ENCODE measurements at places on chromosomes 4 and X.

DNA sequence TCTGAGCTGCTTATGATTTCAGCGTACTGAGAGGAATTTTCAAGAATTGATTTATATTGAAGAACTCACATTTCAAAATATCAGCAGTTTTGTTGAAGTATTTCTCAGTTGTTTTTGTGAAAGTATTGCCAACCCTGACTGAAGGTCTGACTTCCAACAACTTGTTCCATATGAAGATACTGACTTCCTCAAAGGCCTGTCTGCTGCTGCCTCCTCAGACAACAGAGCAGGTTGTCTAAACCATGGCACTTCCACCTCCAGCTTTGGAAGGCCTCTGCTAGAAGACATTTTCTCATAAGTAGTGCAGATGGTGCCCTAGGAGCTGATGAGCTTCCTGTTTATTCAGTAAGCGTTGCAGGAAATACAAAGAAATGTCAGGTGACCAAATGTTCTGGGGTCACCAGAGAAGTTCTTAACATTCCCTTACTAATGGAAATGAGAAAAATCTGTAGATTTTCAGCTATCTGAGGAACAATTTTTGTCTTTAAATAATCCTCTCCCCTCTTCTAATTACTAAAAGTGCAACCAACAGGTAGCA, 28.8 kb downstream of the FGF2 start:
- no peak for DNase-seq

- DNase-seq, result no peak
Observed at GRCh38 chr4:182788201-182788600, 129.0 kb downstream of the DCTD start.

- no peak for DNase-seq
Observed at GRCh38 chrX:28205126-28205525, 223.9 kb upstream of the DCAF8L1 start.

DNA sequence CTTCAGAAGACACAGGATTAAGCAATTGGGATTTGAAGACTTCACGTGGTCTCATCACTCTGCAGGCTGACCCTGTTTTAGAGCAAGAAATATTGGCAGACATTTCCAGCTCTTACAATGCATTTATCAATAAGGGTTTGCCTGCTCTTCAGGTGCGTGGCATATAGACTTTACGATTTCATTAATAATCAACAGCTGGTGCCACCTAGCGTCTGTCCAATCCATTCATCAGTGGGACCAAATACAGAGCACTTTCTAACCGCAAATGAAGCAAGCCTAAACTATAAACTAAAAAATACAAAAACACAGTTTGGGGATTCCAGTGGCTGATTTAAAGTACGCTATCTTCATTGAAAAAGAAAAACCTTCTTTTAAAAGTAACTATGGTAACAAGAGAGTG, 125.4 kb upstream of the DMD start:
- DNase-seq, result peak; percentile 2

DNA sequence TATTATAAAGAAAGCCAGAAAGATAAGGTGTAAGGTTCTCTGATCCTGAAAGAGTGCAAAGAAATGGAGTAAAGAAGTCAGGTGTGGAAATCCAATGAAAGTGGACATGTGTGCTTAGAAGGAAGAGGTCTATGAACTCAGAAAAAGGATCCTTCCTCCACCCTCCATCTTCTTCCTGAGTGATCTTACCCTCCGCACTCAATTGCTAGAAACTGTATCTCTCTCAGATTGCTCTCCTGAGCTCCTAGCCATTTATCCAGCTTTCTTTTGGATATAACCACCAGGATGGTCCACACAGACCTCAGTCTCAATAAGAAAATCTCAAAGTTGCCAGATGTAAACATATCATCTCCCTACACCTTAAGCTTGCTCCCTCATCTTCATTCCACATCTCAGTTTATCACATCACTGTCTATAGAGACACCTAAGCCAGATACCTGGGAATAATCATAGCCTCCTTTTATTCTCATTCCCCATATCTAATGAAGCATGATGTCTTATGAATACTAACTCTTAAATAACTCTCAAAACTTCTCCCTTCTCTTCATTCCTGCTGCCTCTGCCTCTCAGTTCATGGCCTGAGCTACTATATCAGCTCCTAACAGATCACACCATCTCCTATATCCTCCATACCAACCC, 573 bp downstream of the SERPINA7 start:
- no peak for DNase-seq

DNA sequence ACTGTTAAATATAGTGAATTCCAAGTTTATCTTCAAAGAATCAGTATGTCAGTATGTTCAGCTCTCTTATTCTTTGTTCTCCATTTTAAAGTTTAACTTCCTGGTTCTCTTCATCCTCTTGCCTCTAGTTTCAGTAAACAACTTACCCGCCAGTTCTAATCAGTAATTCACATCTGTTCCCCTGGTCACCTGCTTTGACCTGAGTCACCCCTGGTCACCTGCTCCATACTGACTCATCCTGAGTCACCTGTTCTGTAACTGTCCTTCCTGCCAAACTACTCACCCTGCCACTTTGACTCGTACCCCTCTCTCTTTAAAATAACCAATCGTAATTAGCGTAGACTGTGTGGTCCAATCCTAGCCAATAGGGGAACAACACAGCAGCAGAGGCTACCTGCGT, 992.7 kb upstream of the HS3ST1 start:
- no peak for DNase-seq

- DNase-seq, result no peak
Observed at GRCh38 chrX:100340491-100341141, 69.5 kb downstream of the PCDH19 start.

DNA sequence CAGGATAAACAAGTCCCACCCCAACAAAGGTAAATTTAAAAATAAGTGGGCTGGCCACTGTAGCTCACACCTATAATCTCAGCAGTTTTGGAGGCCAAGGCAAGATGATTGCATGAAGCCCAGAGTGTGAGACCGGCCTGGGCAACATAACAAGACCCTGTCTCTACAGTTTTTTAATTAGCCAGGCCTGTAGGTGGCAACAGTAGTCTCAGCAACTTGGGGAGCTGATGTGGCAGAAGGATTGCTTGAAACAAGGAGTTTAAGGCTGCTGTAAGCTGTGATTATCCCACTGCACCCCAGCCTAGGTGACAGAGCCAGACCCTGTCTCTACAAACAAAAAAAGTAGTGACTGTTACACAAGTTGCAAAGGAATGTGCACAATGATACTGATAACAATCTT, 74.6 kb upstream of the FAAH2 start:
- DNase-seq, result no peak

DNA sequence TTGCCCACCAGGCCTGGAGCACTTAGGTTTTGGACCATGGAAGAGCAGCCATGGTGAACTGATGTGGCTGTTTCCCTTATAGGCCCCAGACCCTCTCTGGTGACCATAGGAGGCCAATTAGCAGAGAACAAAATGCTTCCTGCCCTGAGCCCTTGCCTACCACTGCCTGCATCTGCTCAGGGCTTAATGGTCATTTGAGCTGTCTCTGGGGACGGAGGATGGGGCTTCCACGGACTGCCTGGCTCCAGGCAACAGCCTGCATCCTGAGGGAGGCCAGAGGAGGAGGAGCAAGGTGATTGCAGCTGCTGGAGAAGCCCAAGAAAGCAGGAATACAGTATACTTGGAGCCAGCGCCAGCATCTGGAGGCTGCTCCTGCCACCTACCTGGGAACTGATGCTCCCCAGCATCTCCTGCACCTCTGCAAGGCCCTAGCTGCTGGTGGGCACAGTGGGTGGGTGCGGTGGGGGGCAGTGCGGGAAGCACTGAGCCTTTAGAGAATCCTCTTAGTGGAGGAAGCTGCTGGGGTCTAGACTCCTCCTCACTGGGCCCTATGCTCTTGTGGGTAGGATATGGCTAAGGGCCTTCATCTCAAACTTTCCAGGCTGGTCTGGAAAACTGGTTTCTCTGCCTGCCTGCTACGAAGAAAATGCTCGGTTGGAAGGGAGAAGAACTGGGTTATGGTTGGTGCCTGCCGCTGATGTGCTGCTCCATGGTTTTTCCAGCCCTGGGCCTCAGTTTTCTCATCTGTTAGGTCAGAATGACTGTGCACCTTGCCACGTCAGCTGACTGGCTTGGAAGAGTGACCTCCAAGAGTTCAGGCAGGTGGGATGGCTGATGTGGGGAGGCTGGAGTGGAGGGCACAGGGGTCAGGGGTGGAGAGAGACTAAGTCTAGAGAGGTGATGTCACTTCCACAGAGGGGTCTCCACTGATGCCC, 158.8 kb upstream of the PJA1 start:
- DNase-seq, result no peak

- no peak for DNase-seq
Observed at GRCh38 chr4:173231916-173232315, 63.3 kb downstream of the GALNT7 start.

Data from activated CD4-positive, alpha-beta T cell treated with anti-CD3 and anti-CD28 coated beads for 36 hours (primary cell).